CD4-positive, alpha-beta T cell (primary cell): ENCODE measurements at places on chromosomes 16 and 17.

- no peak for DNase-seq
These were observed 112.6 kb downstream of the OR1D5 start for GRCh38 chr17:2950846-2951245.

DNA sequence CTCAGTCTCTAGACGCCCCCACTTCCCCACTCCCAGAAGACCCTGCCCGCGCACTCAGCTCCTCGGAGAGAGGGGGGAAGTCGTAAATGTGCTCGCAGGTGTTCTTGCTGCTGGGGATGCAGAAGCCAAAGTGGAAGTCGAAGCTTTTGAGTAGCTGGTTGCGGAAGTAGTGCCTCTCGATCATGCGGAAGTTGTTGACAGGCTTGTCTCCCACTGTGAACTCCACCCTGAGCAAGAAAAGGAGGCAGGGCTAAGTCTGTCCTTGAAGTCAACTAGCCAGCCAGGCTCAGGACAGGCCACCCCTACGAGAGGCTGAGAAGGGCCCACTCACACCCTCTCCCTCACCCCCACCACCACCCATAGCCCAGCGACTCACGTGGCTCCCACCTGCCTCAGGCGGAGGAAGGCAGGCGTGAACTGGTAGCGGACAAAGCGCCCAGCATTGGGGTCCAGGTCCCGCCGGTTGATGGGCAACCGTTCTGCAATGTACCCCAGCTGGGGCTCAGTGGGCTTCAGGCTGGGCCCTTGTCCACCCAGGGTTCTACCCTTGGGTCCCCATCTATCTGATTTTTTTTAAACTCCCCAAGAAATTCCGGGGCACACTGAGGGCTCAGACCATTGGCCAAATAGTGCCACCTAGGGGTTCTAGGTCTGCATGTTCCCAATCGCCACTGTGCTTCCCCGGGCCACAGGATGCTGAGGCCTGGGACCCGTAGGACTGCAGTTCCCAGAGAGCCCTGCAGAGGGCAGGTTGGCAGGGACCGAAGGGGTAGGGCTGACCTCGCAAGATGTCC is 4.6 kb downstream of the UNC119 start:
- peak; percentile 63 for DNase-seq

- DNase-seq, result peak; percentile 87
These were observed at the start of gene ADCY7 for GRCh38 chr16:50266337-50267091. TSS of gene ADCY7 (plus strand) at chr16:50266551. CDS start at chr16:50288180, 21,629 bp downstream.

DNA sequence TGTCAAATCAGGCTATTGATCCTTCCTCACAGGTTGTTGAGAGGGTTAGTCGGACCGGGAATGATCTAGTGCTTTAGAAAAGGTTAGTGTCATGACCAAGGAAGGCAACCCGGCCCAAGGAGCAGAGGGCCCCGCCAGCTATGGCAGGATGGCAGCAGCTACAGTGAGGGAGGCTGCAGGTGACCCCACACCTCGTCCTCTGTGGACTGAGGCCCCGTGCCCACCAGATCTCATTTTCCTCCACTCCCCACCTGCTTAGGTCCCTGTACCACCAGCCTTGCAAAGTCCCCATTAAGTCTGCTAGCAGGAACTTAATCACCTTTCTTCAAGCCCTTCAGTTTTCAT is 107.5 kb downstream of the CCDC182 start:
- no peak for DNase-seq

- no peak for DNase-seq
These were observed 26.9 kb upstream of the SPATA32 start for GRCh38 chr17:45288825-45289224.

DNA sequence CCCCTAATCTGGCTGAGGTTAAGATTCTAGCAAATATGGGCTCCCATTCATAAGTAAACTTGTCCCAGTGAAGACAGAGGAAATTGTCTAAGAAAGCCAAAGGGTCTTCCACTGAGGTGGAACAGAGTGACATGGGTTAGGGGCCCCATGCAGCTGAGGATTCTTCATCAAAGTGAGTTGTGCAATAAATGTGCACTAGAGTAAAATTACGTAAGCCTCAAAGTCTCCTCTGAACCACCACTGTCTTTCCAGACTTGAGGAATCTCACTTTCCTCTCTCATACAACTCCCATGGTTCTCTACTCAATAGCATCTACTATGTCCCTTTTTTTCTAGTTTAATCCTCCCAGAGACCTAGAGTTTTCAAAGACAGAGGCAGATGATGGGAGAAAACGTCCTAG is 132.4 kb downstream of the CA10 start:
- no peak for DNase-seq
